ENCODE measurements at places on chromosomes 4 and X. TPM values are rescaled to one million over a fixed set of nuclear protein-coding genes. Genes with fewer than 3 reads are reported as not detected.

DNA sequence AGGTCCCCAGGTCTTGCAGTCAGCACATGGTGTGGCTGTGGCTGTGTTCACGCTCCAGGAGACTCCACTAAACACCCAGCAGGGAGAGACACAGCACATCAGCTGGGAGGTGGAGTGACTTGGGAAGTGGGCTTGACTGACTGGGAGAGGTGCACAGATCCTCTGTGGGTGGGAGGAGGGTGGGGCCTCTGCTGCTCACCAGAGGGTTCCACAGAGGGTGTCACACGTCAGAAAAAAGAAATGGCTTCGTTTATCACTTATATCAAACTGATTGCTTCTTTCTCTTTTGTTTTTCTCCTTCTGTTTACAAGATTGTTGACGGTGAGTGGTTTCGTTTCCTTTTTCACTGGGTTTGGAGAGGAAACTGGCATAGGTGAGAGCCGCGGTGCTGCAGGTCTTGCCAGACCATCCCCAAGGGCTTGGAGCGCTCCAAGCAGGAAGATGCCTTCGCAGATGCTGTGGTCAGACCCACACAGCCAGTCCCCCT is 24.8 kb upstream of the FAM193A start:
- DNase-seq = no peak

The ARSJ gene
- 0.23 TPM for total RNA-seq

DNA sequence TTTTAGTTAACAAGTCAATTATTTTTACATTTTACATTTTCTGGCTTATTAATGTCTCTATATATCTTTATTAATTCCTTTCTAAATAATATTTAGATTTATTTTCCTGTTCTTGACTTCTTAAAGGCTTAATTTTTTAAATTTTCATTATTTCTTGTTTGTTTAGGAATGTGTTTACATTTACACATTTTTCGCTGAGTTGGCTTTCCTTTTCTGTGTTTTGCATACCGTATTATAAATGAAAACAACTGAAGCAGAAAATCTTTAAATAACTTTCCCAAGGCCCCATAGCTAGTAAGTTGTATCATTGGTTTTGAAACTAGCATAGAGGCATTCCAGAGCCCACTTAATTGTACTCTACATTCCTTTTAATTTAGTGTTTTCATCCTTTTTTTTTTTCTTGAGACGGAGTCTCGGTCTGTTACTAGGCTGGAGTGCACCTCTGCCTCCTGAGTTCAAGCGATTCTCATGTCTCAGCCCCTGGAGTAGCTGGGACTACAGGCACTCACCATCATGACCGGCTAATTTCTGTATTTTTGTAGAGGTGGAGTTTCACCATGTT is 261.6 kb downstream of the IQCM start:
- no peak for DNase-seq

The PGAM4 gene
- not detected for total RNA-seq

- no peak for DNase-seq
Measured at GRCh38 chr4:128519163-128519830, 231.7 kb upstream of the PGRMC2 start.

The CAPN6 gene
- not detected for total RNA-seq

DNA sequence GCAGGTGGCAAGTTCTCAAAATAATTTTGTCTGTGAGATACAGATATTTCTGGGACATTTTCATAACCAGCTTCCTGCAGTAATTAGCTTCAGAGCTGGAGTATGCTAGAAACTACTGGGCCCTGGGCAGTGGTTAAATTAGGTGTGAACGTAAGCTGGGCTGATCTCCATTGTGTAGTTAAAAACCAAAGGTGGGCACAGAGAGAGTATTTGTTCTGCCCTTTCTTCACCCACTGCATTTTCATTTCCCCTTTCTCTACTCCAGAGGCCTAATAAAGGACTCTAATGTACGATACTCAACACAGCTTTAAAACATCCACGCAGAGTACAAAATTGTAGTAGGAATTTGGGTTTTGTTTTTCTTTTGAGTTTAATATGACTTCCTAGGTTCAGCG is 252.7 kb downstream of the SPRY1 start:
- no peak for DNase-seq

The TMEM31 gene
- not detected for total RNA-seq

GRCh38 chr4:139083956-139084803 is 68.6 kb downstream of the NOCT start:
- DNase-seq = peak; percentile 84

The RWDD4 gene
- 14.1 TPM for total RNA-seq

The UGT2B15 gene
- not detected for total RNA-seq

The HUWE1 gene
- 225 TPM for total RNA-seq

The S100G gene
- total RNA-seq = not detected

DNA sequence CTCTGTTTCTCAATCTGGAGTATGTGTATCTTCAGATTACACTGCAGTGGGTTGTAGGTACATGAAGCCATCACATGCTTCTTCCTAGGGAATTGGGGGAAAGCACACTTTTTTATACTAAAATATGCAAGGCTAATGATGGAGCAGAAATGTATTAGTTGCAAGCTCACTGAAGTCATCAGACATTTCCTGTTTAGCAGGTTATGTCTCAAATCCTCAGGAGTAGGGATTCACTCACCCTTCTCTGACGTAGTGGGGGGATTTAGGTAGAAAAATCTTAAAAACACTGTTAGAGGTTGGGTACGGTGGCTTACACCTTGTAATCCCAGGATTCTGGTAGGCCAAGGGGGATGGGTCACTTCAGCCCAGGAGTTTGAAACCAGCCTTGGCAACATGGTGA is 128.4 kb upstream of the GPC4 start:
- no peak for DNase-seq

GRCh38 chrX:14032406-14032805 is 2.7 kb upstream of the GEMIN8 start:
- no peak for DNase-seq

The IL1RAPL1 gene
- not detected for total RNA-seq

The KCNE5 gene
- total RNA-seq = 0.40 TPM

GRCh38 chr4:159540501-159540900 is 437.6 kb downstream of the RAPGEF2 start:
- DNase-seq = no peak

DNA sequence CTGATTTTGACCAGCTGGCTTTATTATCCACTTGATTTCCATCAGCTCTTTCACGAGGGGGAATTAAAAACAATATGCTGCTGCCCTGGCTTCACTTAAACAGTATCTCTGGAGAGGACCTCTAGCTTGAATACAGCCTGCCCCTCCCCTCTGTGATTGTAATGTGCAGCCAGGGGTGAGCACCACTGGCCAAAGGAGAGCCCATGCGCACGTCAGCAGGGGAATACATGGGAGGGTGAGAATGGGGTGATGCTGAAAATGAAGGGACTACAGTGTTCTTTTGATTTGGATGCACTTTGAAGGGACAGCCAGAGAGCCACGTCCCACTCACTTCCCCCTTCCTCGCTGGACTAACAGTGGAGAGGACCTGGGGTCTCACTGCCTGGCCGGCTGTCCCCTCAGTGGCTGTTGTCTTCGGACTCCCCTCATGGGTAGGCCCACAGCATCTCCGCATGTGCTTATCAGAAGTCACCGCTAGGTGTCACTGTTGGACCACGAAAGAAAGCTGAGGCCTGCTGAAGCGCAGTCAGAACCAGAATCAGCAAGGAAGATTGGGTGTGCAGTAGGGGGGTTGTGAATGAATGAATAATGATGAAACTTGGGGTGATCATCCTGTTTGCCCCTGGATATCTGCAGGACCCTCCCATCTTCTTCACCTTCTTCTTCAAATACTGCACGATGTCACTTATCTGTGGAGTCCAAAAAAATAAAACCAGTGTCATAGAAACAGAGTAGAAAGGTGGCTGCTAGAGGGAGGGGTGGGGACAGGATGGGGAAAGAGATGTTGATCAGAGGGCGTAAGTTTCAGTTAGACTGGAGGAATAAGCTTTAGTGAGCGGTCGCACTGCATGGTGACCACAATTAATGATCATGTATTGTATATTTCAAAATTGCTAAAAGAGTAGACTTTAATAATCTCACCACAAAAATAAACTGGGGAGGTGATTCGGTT is 32.8 kb downstream of the CLCN4 start:
- peak; percentile 58 for DNase-seq

- DNase-seq = no peak
Measured at GRCh38 chr4:160485071-160485687, 1382.3 kb downstream of the RAPGEF2 start.
